EH (cell line): ENCODE measurements at places on chromosomes 7 and 10.
A peak's percentile ranks its signal among the peaks of the same experiment; 100 is the strongest.

- DNase-seq: no peak
These were observed 25.1 kb upstream of the GHITM start for GRCh38 chr10:84114088-84114667.

- DNase-seq: peak; percentile 52
These were observed at the start of gene ACTL6B for GRCh38 chr7:100655908-100656674. ACTL6B (minus strand) TSS chr7:100656448; CDS start chr7:100656354, 94 bp downstream.

DNA sequence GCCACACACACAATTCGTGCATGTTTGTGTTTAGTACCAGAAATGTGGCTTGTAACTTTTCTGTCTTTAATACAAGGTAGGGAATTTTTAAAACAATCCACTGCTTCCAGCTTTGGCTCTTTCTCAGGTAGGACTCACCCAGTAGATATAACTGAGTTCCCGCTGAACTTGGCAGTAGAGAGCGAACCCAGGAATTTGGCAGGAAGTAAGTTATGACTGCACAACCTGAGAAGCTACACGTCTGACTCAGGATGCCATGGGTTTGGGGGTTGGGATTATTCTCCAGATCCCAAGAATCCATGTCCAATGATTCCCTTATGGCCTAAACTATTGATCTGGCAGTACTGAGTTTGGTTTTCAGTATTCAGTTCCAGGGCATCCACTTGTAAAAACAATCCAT, 499.7 kb downstream of the CALN1 start:
- DNase-seq: no peak

DNA sequence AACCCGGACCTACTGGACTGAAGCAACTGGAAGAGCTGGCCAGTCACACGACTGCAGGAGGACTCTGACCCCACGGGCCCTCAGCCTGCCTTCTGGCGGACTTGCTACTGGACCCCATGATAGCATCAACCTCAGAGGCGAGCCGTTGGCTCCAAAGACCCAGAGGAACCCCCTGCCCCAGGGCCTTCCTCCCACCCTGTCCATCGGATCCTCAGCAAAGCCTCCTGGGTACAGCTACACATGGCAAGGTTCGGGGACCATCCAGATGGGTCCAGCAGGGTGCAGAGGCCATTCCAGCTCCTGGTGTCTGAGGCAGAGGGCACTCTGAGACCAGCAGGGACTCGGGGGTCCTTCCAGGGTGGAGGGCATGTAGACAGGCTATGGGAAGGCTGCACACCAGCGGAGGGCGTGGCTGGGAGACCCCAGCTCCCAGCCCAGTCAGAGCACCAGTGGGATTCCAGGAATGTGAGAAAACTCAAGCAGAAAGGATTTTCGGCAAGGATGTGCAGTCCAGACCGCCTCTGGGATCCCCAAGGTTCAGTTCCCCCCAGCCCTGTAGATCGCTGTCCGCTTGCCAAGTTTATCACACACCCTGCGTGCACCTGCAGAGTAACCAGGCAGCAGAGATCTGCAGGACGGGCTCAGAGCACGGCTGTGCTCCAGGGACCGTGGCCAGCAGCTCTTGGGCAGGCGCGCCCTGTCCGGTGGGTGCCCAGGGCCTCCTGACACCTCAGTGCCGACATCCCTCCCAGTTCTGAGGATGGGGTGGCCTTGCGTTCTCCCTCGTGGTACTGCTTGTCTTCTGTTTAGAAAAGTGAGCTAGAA, 89.8 kb upstream of the PPP2R2D start:
- DNase-seq: no peak

DNA sequence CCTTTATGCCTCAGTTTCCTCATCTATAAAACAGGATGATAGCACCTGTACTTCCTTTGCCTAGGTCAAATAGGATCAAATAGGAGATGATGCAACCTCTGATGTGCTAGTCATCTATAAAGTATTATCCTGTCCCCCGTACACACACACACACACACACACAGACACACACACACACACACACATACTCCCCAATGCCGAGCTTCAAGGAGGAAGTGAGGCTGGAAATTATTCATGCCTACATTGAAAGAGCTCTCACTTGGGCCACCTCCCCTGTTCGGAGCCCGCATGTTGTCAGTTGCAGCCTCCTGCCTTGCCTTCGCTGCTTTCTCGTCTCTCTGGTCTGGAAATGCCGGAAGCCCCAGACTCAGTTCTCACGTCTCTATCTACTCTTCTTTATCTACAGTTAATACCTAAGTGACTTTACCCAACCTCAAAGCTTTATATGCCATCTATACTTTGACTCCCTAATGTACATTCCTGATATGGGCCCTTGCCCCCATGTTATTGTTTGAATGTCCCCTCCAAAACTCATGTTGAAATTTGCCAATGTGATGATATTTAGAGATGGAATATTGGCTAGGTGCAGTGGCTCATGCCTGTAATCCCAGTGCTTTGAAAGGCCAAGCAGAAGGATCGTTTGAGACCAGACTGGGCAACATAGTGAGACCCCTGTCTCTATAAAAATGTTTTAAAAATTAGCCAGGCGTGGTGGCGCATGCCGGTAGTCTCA, 6.9 kb upstream of the UBE2H start:
- no peak for DNase-seq

GRCh38 chr7:51080622-51081269, 235.9 kb downstream of the COBL start:
- DNase-seq: no peak

DNA sequence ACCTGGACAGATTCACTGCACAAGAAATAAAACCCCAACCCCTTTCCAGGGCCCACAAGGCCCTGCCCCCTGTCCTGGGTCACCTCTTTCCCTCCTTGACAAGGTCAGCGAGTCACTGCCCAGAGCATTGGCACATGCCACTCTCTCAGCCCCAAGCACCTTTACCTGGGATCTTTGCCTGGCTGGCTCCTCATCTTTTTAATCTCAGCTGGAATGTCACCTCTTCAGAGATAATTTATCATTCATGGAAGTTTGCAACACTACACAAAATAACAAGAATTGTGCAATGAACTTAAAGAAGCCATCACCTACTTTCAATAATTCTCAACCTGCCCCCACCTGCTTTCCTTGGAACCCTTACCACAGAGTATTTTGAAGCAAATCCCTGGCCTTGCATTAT, 19.2 kb downstream of the ANTXRL start:
- no peak for DNase-seq
